ENCODE measurements at places on chromosomes 5 and 9.

- DNase-seq, result peak; percentile 76
Measured at GRCh38 chr5:10828241-10828640, 67.2 kb upstream of the DAP start.

DNA sequence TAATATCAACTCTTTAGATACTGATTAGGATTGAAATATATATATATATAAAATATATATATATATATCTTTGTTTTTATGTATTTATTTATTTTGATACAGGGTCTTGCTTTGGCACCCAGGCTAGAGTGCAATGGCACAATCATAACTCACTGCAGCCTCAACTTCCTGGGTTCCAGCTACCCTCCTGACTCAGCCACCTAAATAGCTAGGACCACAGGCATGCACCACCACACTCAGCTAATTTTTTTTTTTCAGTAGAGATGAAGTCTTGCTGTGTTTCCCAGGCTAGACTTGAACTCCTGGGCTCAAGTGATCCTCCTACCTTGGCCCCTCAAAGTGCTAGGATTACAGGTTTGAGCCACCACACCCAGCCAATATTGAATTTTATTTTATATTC, 20.6 kb upstream of the CDH6 start:
- DNase-seq, result no peak

- DNase-seq, result peak; percentile 60
Measured at GRCh38 chr5:74556631-74557595, 83.6 kb downstream of the ENC1 start.

DNA sequence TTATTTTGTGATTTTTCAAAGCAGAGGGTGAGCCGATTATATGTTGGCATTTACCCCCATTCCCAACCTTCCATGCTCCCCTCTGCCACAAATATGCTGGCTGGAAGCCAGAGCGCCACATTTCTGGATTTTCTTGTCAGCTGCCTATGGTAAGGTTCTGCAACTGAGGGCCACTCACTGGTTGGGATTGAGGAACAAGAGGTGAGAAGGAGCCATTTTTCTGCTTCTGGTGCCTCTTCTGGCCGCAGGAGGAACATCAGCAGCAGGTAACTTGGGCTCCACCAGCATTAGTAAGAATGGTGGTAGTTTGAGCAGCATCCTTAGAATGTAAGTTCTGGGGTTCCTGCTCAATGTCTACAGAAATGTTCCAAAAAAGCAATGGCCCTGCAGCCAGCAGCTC, 159.5 kb upstream of the MAST4 start:
- no peak for DNase-seq

GRCh38 chr5:65184780-65185179, 296.9 kb downstream of the ADAMTS6 start:
- DNase-seq, result no peak

DNA sequence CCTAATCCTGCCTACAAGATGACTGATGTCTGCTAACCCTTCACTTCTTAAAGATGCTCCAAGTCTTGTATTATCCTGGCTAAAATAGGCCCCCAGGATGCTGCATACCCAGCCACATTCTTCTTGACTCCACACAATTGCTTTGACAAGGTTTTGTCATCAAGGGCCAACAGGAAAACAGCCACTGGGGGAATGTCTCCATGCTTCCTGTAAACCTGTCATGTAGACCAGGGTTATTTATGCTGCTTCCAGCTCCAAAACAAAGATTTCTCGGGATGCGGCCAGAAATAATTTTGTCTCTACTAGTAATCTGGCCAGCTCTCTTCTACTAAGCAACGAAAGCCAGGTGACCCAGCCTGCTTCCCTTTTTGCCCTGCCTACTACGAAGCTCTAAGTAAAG, 53.8 kb downstream of the SHB start:
- no peak for DNase-seq

- DNase-seq, result no peak
Measured at GRCh38 chr5:125467222-125467621, 720.8 kb upstream of the ZNF608 start.

- peak; percentile 94 for DNase-seq
Measured at GRCh38 chr5:59036274-59036961, 453.5 kb downstream of the RAB3C start.

DNA sequence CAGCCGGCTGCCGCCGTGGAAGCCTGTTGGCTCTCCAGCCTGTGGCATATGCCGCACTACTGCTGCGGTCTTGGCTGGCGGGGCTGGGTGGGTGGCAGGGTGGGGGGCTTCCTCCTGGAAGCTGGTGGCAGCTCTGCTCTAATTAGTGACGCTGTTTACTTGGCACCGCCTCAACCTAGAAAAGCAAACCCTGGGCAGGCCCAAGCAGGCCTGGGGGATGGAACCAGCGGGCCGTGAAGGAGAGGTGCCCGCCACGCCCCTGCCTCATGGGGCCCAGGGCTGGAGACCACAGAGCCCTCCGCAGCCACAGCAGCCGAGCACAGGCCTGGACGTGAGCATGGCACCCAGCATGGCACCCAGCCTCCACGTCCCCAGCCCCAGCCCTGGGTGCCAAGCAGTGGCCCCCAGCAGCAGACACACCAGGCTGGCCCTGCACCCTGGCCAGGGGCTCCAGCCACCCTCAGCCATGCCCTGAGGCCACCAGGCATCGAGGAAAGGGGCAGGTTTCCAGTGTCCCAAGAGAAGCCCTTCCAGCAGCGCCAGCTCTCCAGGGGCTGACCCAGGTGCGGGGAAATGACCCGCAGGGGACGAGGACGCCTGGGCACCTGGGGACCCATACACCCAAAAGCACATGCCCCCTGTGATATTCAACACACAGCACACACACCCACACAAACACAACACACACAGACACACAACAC, 5.4 kb upstream of the CCDC187 start:
- no peak for DNase-seq

- no peak for DNase-seq
Measured at GRCh38 chr9:97354637-97355036, 47.2 kb downstream of the CCDC180 start.

GRCh38 chr5:177435847-177436536, 9.5 kb downstream of the GRK6 start:
- DNase-seq, result no peak

GRCh38 chr5:155878991-155879575, 447.9 kb upstream of the SGCD start:
- DNase-seq, result no peak

GRCh38 chr5:138149530-138149929, 10.3 kb upstream of the NME5 start:
- peak; percentile 55 for DNase-seq

GRCh38 chr5:112492291-112492690, 73.2 kb upstream of the EPB41L4A start:
- DNase-seq, result peak; percentile 66

GRCh38 chr9:96340707-96341106, 38.7 kb upstream of the HSD17B3 start:
- DNase-seq, result no peak

DNA sequence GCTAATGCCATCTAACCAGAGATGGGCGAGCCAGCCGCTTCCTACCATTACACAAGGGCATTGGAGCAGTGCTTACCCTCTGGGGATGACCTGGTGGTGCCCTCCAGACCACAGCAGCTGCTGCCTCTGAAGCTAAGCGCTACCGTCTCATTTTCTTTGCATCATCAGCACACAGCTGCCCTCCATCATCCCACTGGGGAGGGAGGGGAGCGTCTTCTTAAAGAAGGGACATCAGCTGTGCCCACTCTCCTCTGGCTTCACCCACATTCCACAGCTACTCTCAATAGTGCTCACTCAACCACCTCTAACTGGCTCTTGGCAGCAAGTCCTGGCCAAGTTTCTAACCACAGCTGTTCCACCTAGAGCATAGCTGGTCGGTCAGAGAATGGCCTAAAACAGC, 503.4 kb downstream of the NFIB start:
- peak; percentile 5 for DNase-seq

DNA sequence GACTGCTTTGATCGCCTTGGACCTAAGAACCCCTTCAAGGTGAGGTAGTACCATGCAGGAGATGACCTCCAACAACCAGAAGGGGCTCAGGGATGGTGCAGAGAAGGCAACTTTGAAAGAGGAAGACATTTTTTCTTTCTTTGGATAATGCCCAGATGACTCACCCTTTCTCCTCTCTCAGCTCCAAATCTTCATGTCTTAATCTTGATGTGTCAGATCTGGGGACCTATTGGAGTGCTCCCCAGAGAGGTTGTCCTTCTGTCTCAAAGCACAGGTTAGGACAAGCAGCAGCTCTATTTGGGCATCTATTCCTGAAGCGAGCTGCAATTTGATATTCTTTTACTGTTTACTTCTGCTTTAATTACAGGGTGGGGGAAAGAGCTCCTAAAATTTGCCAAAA, 229.9 kb upstream of the MAP3K1 start:
- peak; percentile 57 for DNase-seq

- no peak for DNase-seq
Measured at GRCh38 chr5:59322058-59322457, 571.5 kb downstream of the PDE4D start.

GRCh38 chr5:89452081-89452480, 569.1 kb upstream of the MEF2C start:
- DNase-seq, result no peak

GRCh38 chr5:179870403-179870903, 11.8 kb upstream of the MRNIP start:
- peak; percentile 32 for DNase-seq

GRCh38 chr9:96616817-96617438, 2.7 kb downstream of the CDC14B start:
- DNase-seq, result no peak

DNA sequence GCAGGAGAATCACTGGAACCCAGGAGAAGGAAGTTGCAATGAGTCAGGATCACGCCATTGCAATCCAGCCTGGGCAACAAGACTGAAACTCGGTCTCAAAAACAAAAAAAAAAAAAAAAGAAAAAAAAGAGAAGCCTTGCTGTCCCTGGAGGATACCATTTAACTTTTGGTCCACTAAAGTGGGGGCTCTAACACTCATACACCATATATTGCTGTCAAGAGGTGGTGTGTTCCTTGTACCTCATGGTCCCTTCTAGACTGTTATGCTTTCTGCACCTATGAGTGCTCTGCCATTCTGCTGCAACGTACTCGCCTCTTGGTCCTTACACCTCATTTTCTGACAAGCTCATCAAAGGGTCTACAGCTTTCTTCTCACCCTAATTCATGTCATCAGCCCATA, 52.2 kb upstream of the ISOC1 start:
- DNase-seq, result no peak

- no peak for DNase-seq
Measured at GRCh38 chr9:33988219-33988890, 60.3 kb downstream of the UBAP2 start.

DNA sequence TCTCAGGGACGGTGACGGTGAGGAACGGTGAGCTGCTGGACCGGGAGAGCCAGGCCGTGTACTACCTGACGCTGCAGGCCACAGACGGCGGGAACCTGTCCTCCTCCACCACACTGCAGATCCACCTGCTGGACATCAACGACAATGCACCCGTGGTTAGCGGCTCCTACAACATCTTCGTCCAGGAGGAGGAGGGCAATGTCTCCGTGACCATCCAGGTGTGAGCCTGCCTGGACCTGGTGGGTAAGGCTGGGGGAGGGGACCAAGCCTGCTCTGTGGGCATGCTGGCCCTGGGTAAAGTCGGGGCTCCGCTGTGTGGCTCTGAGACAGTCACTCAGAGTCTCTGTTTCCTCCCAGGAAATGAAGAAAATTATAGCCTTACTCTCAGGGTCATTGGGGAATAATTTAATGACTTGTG, 29.3 kb downstream of the CDHR2 start:
- peak; percentile 40 for DNase-seq

GRCh38 chr9:76799473-76799872, 35.2 kb downstream of the PCA3 start:
- DNase-seq, result no peak

DNA sequence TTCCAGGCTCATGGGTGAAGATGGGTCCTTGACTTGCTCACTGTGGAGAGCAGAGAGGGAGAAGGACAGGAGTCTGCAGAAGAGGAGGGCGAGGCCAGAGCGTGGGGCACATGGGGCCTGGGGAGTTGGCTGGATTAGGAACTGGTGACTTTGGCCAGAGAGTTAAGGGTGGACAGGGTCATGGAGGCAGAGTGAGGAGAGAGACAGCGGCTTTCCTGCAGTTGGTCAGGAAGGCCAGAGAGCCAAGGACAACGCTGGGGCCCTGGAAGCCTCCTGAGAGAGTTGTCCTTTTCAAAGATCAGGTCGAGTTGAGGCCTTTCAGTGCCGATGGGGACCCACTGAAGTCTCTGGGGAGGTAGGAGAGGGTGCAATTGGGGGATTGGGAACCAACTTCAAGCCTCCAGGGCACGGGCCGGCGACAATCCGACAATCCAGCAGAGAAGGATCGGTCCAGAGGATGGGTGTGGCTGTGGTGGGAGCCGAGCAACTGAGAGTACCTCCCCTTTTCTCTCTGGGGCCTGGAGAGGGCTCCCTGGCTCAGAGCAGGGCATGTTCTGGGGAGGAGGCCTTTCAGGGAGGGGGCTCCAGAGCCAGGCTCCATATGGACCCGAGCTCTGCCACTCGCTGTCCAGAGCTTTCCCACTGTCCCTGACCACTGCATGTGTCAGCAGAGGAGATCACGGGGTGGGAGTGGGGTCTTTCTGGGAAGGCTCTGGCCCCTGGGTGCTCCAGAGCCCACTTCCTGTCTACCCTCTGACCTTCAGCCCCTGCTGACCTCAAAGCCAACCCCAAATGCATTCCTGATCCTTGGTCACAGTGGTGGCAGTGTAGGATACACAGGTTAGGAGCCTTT, 7.5 kb upstream of the PHYHD1 start:
- peak; percentile 31 for DNase-seq

DNA sequence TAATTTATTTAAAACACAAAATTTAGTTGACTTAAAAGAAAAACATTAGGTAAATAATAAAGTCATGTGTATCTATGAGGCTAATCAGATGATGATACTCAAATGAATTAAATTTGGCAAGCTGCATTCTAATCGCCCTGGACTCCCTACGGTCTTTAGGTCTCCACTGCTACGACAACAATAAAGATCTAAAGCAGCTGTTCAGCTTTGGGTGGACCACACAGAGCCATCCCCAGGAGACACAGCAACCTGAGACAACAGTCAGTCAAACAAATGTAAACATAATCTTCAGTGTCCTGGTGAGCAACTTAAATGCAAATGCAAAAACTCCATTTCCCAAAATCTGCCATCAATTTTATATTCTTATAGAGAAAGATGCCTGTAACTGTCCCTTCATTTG, 65.5 kb downstream of the MCTP1 start:
- no peak for DNase-seq

DNA sequence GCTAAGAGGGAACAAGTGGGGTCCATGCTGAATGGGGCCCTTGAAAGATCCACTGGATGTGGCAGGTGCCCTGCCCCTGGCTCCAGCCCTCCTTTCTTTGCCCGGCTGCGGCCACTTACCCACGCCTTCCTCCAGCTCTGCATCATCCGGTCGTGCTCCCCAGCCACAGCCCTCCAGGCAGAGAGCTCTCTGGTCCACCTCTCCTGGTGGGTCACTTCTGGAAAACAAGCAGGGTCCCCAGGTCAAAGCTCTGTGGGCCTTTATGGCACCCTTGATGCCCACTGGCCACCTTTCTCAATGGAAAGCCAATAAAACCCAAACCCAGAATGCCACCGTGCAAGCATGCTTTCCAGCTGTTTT, 45.0 kb downstream of the SECISBP2 start:
- no peak for DNase-seq

- DNase-seq, result no peak
Measured at GRCh38 chr9:9950813-9951212, 662.0 kb downstream of the PTPRD start.

Measured in EL (cell line).